ENCODE measurements at places on chromosomes 6 and 20.

DNA sequence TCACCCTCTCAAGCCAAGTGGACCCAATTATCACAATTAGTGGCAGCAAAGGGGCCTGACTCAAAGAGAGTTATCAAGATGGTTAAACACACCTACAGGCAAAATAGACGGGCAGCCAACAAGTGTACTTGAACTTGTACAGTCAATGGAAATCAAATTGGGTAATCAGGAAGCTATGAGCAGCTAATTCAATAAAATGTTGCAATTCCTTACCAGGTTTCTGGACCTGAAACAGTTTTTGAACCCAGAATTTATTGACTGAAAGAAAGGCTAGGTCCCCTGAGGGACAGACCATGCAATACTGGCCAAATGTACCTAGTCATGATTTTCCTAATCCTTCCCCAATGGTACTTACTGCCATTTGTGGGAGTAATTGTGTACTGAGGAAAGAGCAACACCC lies 679.8 kb downstream of the EPM2A start:
- no peak for DNase-seq

- DNase-seq: no peak
Measured at GRCh38 chr6:128057541-128057940, 156.7 kb upstream of the THEMIS start.

DNA sequence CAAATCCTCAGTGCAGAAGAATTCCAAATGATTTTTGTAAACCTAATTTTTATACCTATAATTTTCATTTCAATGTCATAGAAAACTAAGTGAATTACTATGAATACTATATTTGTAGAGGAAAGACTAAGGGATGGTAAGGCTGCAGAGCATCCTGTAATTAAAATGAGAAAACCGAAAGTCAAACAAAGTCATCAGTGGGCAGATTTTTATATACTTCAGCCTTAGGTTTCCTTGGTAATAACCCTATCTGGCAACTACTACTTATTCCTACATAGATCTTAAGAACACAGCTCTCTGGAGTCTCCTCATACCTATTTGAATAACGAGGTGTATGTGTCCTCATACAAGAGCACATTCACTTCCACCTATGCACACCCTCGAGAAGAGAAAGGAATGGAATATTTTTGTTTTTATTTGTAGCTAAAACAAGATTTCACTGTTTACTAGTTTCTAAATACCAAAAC lies 117.9 kb upstream of the SGK1 start:
- no peak for DNase-seq

DNA sequence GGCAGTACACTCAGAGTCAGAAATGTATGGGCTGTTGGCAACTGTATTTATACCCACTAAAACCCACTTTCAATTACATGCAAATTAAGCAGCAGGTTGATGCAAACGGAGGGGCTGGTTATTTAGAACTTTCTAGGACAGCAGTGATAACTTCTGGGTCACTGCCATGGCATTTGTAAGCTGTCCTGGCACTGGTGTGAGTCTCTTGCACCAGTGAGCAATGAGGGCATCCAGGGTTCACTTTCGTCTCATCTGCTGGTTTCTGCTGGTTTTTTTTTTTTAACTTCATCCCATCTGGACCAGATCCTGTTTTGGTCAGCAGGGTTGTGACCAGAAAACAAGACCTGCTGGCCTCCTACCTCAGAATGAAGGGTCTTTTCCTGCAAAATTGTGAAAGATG lies 49.2 kb downstream of the CDH26 start:
- no peak for DNase-seq

- no peak for DNase-seq
Measured at GRCh38 chr6:151385177-151385576, 6.2 kb downstream of the ZBTB2 start.

Data from activated T-helper 1 cell treated with anti-CD3 and anti-CD28 coated beads, Interleukin-2, amount 50 U/mL, for 16 hours (primary cell).